ENCODE measurements at places on chromosomes 13 and 19.

GRCh38 chr13:39820606-39821005, 165.1 kb downstream of the COG6 start:
- DNase-seq: no peak
- peaks cover 18% of the 10 kb centered on the region for H3K4me1 ChIP-seq
- H3K27ac ChIP-seq: no peak overlapping the region
- H3K36me3 ChIP-seq: no peaks in the 10 kb centered on the region
- no peaks in the 10 kb centered on the region for H3K27me3 ChIP-seq

DNA sequence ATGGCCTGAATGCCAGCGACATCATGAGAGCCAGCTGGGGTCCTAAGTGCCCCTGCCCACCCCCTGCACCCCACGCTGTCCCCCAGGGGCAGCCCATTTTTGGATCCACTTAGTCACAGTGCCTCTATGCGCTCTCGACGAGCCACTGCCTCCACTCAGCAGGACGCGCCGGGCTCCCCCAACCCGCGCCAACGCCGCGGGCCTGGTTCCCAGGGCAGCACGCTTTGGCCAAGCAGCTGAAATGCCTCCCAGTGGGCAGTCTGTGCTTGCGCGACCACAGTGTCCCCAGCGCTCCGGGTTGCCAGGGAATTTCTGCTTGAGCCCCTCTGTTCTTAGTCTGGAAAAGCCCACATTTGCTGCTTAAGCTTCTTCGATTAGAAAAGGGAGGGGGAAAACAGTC, 39.4 kb downstream of the TMED1 start:
- peaks cover 15% of the 10 kb centered on the region for H3K4me1 ChIP-seq
- H3K27ac ChIP-seq: no peak overlapping the region
- no peak overlapping the region for H3K4me3 ChIP-seq
- H3K36me3 ChIP-seq: no peaks in the 10 kb centered on the region

GRCh38 chr13:26965952-26966700, 205.5 kb downstream of the USP12 start:
- H3K36me3 ChIP-seq: no peaks in the 10 kb centered on the region
- no peak overlapping the region for H3K27ac ChIP-seq
- peaks cover 26% of the 10 kb centered on the region for H3K4me1 ChIP-seq

DNA sequence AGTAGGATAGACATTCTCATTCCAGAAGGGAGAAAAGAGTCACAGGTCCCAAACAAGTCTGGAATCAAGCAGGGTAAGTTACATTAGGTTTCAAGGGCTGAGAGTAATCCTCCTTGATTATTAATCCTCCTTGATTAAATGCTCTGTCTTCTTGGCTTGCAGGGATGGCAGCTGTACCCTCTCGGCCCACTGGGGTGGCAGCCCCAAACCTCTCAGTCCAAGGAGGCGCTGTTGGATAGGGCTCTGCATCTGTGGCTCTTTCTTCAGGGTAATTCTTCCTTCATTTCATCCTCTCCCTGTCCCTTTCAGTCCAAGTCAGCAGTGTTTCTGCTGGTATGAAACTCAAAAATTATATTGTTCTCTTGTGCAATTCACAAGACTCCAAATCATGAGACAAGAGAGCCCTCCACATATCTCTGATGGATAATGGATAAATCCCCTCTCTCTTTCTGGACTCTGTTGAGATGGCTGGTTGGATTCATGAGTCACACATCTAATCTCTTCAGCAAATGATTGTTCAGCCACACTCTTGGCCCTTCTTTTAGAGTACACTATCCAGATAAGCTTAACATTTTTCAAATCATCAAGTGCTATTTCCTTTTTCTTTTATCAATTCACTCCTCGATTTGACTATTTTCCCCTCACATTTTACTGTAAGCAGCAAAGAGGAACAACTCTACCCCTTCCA, 323.7 kb upstream of the HTR2A start:
- H3K4me1 ChIP-seq: no peaks in the 10 kb centered on the region
- no peak overlapping the region for H3K4me3 ChIP-seq
- DNase-seq: no peak
- no peaks in the 10 kb centered on the region for H3K27me3 ChIP-seq
- H3K36me3 ChIP-seq: no peaks in the 10 kb centered on the region

GRCh38 chr13:41627425-41627824, 170.1 kb downstream of the RGCC start:
- H3K36me3 ChIP-seq: no peaks in the 10 kb centered on the region
- H3K4me3 ChIP-seq: no peak overlapping the region
- no peak for DNase-seq
- no peaks in the 10 kb centered on the region for H3K4me1 ChIP-seq

DNA sequence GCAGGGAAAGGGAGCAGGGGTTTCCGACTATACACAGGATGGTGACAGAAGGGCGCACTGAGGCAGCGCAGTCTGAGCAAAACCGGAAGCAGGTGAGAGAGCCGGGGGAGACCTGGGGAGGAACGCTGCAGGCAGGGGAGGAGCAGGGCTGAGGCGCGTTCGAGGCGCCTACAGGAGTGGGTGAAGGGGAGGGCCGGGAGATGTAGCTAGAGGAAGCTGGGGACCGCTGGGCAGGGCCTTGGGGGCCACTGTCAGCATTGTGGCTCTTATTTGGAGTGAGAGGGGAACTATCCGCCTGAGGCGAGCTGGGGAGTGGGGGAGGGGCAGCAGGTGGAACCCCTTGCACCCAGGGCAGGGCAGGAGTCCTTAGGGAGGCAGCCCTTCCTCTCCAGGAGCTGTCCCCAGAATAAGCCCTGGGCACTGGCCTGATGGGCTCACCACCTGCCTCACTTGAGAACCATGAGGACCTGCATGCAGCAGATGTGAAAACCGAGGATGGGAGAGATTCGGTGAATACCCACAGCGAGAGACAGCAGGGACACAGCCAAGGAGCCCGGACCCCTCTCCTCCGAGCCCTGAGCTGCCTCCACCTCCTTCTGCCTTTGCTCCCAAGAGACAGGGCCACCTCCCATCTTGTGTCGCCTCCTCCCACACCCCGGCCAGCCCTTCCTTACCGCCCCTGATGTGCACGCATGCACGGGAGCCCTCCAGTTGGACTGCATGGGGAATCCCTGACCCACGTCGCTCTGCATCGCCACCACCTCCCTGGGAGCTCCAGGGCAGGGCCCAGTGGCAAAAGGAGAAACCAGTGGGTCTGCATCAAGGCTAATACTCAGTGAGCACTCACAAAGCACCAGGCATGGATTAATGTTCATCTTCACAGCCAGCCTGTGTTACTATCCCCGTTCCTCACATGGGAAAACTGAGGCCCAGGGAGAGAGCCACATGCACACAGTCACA, 10.3 kb downstream of the AKT2 start:
- H3K36me3 ChIP-seq: no peaks in the 10 kb centered on the region
- H3K4me1 ChIP-seq: peaks cover 54% of the 10 kb centered on the region
- H3K27me3 ChIP-seq: no peaks in the 10 kb centered on the region
- H3K4me3 ChIP-seq: no peak overlapping the region
- no peak for DNase-seq

- no peaks in the 10 kb centered on the region for H3K4me1 ChIP-seq
- H3K27ac ChIP-seq: no peak overlapping the region
- DNase-seq: no peak
- no peak overlapping the region for H3K4me3 ChIP-seq
- no peaks in the 10 kb centered on the region for H3K36me3 ChIP-seq
- H3K27me3 ChIP-seq: no peaks in the 10 kb centered on the region
These were observed 264.0 kb downstream of the KLF12 start for GRCh38 chr13:73870036-73870741.

- H3K36me3 ChIP-seq: no peaks in the 10 kb centered on the region
- no peak overlapping the region for H3K4me3 ChIP-seq
- no peak for DNase-seq
These were observed 6.8 kb downstream of the BICRA start for GRCh38 chr19:47615714-47616113.

GRCh38 chr19:45182758-45183157, 4.2 kb downstream of the BLOC1S3 start:
- peaks cover 21% of the 10 kb centered on the region for H3K4me1 ChIP-seq
- no peak overlapping the region for H3K4me3 ChIP-seq
- no peaks in the 10 kb centered on the region for H3K27me3 ChIP-seq
- no peak overlapping the region for H3K27ac ChIP-seq

DNA sequence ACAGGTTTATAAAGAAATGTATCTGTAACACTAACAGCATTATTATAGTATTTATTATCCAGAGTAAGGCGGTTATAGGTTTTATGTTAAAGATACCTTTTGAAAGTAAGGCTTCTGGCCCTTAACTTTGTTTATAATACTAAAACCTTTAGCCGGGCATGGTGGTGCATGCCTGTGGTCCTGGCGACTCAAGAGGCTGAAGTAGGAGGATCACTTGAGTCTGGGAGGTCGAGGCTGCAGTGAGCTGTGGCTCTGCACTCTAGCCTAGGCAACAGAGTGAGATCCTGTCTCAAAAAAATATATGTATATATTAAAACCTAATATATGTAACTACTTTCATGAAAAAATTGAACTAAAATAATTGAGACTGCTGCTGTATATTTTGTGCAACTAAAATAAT, 98.7 kb upstream of the KLF5 start:
- H3K27ac ChIP-seq: no peak overlapping the region
- no peaks in the 10 kb centered on the region for H3K27me3 ChIP-seq
- H3K4me3 ChIP-seq: no peak overlapping the region
- no peak for DNase-seq
- no peaks in the 10 kb centered on the region for H3K36me3 ChIP-seq
- no peaks in the 10 kb centered on the region for H3K4me1 ChIP-seq

- no peak overlapping the region for H3K4me3 ChIP-seq
- H3K4me1 ChIP-seq: no peaks in the 10 kb centered on the region
These were observed 102.9 kb downstream of the TEX26 start for GRCh38 chr13:31035185-31035965.

DNA sequence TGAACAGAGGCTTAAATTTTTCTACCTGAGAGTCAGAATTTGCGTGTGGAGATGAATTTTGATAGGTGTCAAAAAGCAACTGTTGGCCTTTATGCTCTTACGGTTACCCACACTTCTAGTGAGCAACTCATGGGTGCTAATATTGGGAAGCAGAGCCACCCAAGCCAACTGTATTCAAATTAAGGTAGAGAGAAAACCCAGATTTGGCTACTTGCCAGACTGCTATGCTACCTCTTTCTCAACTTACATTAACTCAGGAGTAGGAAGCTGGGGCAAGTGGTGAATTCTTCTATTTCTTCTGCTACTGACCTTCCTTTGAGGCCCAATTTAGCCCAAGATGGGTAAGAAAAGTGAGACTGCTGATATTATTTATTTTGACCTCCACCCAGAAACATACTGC, 83.9 kb downstream of the OLFM4 start:
- H3K27me3 ChIP-seq: no peaks in the 10 kb centered on the region
- no peaks in the 10 kb centered on the region for H3K4me1 ChIP-seq
- H3K27ac ChIP-seq: no peak overlapping the region
- DNase-seq: no peak
- no peaks in the 10 kb centered on the region for H3K36me3 ChIP-seq

DNA sequence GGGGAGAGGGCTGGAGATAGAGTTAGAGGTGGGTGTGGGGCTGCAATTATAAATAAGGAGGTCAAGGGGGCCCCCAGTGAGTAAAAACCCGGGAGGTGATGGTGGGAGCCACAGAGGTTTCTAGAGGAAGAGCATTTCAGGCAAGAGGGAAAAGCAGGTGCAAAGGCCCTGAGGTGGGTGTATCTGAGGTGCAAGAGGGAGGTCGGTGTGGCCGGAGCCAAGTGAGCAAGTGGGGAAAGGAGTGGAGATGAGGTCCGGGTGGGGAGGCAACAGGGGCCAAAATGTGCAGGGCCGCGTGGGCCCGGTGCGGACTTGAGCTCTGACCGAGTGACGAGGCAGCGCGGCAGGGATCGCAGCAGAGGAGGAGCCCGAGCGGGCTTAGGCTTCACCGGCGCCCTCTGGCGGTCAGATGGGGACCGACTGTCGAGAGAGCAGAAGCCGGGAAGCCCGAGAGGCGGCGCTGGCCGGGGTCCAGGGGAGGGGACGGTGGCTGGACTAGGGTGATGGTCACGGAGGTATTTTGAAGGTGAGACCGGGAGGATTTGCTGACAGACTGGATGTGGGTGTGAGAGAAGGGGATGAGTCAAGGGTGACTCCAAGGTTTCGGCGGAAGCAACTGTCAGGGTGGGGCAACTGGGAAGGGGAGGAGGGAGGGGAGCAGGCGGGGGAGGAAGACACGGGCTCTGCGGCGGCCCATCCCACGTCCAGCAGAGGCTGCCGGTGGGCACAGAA, 17.7 kb upstream of the SPACA4 start:
- H3K4me3 ChIP-seq: peak overlapping the region; percentile 49
- H3K27me3 ChIP-seq: no peaks in the 10 kb centered on the region
- no peaks in the 10 kb centered on the region for H3K4me1 ChIP-seq
- peak; percentile 95 for DNase-seq
- H3K36me3 ChIP-seq: no peaks in the 10 kb centered on the region
